ENCODE measurements at places on chromosomes 16 and 17.

- DNase-seq = no peak
Measured at GRCh38 chr17:41308918-41309359, at the start of gene KRTAP16-1. KRTAP16-1 (minus strand) TSS chr17:41309309; CDS start chr17:41309253, 56 bp downstream.

DNA sequence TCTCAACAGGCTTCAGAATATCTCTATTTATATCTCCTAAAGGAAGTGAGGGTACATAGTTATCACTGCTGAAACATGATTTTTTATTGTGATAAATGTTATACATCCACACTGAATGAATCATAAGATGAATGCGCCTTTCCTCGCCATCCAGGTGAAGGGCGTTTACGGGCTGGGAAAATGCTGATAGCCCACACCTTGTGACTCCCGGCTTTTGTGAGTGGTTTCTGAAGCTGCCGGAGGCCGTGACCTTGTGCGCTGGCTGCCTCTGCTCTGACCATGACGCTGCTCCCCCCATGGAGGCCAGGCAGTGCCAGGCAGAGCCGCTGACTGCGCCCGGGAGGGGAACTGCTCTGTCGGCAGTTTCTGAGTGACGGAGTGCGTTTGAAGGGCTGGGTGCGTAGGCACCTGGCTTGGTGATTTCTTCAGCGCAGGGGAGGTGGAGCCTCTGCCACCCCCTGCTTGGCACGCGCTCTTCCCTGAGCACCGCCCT, 97.2 kb downstream of the RAP1GAP2 start:
- DNase-seq = no peak

DNA sequence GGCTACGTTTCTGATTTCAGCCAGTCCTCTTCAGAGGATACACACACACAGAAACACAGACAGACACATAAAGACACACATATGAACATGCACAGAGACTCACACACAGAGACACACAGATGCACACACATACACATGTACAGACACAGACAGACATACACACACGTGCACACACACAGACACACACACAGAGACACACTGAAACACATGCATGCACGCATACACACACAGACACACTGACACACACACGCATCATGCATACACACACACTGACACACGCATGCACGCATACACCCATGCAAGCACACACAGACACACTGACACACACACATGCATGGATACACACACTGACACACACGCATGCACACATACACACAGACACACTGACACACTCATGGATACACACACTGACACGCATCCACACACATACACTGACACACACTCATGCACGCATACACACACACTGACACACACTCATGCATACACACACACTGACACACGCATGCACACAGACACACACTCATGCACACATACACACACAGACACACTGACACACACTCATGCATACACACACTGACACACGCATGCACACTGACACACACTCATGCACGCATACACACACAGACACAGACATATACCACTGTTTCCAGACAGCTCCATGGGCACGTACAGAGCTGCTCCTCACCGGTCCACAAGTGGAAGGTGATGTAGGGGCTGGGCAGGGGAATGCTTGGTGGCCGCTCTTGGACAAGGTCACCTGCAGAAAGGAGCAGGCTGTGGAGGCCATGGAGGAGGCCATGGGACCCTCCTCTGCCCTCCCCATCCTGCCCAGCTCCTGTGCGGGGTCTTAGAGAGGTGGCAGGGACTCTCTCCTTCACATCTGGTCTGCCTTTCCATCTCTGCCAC, 30.1 kb upstream of the MFSD6L start:
- no peak for DNase-seq

DNA sequence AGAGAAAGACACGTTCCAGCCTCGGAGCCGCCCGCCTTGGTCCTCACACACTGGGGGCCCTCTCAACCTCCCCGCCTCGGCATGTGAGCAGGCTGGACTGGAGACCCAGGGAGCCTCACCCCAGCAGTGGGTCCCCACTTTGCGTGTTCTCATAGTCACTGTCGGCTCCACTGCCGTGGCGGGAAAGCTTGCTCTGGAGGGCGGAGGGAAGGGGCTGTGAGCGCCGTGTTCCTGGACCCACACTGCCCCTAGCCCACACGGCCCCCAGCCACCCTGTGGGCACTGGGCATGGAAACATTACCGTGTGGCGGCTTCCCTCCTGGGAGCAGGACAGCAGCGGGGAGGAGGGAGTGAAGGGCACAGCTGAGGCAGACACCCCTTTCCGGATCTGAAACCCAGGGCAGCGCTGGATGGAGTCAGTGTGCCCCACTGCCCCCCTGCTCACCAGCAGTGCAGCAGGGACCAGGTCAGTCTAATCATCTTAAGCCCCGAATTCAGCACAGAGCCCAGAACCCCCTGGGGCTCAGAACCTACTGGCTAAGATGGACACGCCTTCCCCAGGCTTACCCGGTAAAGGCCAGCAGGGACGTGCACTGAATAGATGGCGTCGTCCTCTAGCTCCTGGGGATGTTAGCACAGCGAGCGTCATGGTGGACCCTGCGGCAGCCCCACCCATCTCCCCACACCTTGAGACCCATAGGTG, 7.2 kb downstream of the TP53I13 start:
- DNase-seq = no peak

DNA sequence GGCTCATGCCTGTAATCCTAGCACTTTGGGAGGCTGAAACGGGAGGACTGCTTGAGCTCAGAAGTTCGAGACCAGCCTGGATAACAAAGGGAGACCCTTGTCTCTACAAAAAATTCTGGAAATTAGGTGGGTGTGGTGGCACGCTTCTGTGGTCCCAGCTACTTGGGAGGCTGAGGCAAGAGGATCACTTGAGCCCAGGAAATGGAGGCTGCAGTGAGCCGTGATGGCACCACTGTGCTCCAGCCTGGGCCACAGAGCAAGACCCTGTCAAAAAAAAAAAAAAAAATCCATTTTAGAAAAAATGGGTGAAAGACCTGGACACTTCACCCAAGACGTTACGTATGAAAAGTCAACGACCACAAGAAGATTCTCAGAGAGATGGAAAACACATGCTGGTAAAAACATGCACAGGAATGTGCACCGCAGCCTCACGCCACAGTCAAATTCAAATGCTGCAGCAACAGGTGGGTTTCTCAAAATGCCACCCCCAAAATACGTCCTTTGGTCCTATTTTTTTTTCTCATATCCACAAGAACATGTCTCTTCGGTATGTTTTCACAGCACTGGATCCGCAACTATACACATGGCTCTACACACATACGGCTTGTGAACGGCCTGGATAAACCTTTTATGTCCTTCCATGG, 17.1 kb downstream of the CSNK1D start:
- DNase-seq = no peak

DNA sequence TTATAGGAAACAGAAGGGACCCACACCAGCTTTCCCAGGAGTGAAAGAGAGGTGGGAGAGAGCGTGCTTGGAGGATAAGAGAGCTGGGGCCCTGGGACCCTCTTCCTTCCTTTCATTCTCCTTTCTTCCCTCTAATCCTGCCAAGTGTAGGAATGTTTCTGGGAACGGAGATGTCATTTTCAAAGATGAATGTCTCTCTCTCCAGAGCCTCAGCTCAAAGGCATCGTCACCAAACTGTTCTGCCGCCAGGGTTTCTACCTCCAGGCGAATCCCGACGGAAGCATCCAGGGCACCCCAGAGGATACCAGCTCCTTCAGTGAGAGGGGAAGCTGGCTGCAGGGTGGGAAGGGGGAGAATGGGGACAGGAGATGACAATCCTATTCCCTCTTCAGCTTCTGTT, 2.0 kb downstream of the FGF11 start:
- no peak for DNase-seq

DNA sequence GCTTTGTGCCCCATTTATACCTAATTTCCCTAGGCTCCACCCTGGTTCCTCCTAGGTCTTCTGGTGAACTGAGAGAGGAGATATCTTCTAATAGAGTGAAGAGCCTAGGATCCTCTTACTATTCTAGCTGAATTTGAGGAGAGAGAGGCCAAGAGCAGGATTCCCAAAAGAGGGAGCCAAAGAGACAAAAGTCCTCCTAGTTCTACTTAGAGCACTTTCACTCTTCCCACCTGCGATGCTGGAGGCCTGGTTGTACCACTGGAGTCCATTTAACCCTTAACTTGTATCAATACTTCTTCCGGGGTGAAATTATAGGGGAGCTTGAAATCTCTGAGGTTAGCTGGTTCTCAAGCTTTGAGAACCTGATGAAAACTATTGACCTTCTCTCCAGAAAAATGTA, 3.4 kb upstream of the SSH2 start:
- DNase-seq = peak; percentile 16

DNA sequence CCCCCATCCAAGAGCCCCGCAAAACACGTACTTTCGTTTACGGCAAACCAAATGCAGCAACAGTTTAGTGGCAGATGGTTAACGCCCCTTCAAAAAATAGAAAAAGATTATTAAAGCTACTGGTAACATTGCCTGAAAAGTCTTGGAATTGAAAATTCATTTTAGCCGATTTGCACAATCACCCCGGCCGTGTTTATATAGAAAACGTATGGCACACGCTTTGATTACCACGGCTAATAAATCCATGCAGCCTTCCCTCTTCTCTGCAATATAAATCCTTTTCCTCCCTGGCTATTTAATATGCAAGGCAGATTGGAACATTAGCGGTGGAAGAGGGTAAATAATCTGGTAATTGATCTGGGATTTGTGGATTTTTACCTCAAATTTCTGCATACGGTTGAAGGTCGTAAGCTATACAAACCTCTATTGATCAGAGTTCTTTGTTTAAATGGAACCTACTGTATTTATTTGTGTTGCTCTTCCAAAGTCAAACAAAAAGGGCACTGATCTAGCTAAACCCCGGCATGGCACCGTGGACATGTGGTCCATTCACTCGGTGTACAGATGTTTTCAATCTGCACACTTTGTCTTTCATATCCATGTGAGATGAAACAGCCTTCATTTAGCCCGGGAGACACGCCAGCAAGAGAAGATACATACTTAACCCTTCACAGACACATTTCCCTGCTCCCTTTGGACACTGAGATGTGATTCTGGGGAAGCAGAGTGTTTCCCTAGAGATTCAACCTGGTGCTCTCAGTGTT, 238.1 kb upstream of the MAF start:
- DNase-seq = no peak

DNA sequence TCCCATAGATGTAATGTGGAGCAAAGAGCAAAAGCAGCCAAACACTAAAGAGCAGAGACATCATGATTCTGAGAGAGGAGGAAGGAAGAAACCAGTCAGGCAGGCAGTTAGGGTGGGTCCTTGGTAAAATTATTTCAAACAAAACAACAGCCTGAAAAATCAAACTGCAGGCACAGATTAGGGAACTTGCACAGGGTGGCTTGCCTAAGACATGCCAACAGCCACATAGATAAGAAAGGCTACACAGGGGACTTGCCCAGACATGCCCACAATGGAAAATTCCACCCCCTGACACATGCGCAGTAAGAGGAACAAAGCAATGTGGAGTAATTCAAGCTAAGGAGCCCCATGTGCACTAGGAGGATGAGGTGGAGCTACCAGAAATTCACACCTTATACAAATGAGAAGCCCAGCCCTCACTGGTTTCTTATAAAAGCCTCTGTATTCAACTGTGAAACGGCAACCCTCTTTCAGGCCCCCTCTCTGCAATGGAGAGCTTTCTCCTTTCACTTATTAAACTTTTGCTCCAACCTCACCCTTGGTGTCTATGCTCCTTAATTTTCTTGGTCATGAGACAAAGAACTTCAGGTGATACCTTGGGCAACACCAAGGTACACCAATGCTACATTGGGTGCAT, 7.3 kb upstream of the GAS7 start:
- peak; percentile 11 for DNase-seq

- DNase-seq = no peak
Measured at GRCh38 chr16:85176541-85177447, 64.5 kb upstream of the CIBAR2 start.

- no peak for DNase-seq
Measured at GRCh38 chr16:48619979-48620378, 10.0 kb upstream of the N4BP1 start.

GRCh38 chr17:34068571-34068970, 186.5 kb upstream of the CCL2 start:
- DNase-seq = no peak

DNA sequence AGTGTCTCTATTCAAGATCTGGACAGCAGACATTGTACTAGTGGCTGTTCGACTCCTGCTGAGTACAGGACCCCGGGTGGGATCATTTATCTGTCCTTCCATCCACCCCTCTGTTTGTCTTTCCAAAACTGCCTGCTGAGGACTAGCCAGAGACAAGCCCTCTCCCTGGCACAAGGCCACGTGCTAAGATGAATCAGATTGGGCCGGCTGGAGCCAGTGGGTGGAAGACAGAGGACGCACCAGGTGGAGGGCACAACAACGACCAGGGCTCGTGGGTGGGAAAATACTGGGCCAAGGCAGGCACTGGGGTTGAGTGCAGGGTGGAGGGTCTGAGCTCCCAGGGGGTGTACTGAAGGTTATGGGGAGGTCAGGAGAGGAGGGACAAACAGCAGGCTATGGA, 1.4 kb upstream of the CA7 start:
- DNase-seq = no peak

DNA sequence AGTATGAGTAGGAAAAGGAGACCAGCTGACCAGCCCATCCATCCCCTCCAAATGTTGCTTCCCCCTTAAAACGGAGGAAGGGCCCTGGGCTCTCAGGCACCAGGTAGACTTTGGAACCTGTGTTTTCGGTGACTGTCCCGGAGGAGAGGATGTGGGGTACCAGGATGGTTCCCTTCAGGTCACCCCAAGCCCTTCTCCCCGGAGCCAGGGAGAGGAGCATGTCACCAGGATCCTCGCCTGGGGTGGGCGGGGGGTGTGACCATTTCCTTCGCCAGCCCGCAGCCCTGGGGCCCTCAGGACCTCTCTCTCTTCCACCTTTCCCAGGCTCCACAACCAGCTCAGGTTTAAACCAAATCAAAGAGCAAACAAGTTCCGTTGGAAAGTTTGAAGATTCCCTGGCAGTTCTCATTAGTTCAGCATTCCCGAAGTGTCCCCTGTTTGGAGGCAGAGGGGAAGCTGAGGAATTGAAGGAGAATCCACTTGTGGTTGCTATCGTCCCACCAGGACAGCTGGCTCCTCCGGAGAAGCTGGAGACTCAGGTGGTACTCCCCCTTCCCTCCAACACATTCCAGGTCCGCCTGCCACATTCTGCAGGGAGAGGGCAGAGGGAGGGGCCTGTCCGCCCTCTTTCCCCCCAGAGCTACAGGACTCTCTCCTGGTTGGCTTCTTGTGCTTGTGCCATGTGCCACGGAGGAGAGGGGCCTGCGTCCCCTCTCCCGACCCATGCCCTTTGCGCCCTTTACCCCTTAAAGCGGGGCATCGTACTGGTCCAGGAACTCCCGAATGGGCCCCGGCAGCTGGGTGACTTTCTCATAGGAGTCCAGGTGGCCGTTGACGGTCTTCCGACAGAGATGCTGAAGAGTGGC, 2.0 kb downstream of the SOCS3 start:
- DNase-seq = no peak

DNA sequence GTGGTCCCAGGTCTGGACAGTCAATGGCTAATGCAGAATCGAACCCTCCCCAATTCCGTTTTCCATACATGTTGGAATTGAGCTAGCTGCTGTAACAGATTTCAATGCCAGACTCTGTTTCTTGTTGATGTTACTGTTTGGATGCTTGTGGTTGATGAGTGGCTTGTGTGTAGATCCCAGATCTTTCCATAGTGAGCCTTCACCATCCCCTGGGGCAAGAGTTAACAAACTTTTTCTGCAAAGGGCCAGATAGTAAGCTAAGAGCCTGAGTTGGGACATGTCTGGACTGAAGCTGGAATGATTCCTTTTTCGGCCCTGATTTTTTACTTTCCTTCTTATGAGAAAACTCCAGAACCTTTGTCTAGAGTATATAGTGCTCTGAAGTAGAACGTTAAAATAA, 296.3 kb downstream of the CPPED1 start:
- DNase-seq = no peak

- no peak for DNase-seq
Measured at GRCh38 chr17:29614349-29615047, 8.2 kb downstream of the CORO6 start.

Data from HFF-Myc (cell line).